ENCODE measurements at places on chromosomes 5 and 9. TPM values are rescaled to one million over a fixed set of nuclear protein-coding genes. Genes with fewer than 3 reads are reported as not detected.

Gene MOB3B
- 0.15 TPM for total RNA-seq

Gene SPATA31E1
- not detected for total RNA-seq

Gene FAM78A
- total RNA-seq: 0.71 TPM

Gene CDH6
- 5.8 TPM for total RNA-seq

Gene PTGES
- 1.0 TPM for total RNA-seq

Gene NKD2
- total RNA-seq: 0.17 TPM

GRCh38 chr5:124372457-124372856, 374.0 kb downstream of the ZNF608 start:
- no peak for DNase-seq

DNA sequence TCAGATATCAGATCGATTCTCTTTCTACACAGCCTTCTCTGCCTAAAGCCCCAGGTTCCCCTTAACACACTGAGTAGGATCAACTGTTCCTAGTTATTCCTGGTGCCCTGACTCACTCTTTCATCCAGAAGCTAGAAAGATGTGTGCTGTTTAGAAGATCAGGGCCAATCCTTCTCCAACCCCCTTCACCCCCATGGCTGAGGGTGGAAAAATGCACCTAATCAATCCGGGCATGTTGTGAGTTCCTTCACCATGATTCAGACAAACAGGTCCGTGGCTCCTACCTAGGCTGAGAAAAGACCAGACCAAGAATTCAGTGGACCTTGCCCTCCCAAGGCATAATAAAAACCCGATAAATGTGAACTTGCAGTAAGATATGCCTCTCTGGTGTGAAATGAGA, 85.4 kb upstream of the EQTN start:
- no peak for DNase-seq

DNA sequence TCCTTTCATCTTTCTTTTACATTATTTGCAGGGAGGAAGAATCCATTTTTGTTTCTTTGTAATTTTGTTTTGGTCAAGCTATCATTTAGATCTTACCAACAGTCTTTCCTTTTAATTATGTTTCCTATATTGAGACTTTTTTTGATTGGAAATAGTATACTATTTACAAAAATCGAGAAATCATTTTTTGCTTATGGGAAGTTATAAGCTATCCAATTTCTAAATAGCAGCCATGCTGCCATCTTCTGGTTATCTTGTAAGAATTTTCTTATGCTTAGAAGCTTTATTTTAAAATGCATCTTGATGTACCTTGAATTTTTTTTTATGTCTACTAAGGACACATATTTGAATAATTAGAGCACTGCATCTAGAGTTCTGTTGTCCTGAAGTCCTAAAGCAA, 821.2 kb downstream of the PTPRD start:
- DNase-seq: no peak

DNA sequence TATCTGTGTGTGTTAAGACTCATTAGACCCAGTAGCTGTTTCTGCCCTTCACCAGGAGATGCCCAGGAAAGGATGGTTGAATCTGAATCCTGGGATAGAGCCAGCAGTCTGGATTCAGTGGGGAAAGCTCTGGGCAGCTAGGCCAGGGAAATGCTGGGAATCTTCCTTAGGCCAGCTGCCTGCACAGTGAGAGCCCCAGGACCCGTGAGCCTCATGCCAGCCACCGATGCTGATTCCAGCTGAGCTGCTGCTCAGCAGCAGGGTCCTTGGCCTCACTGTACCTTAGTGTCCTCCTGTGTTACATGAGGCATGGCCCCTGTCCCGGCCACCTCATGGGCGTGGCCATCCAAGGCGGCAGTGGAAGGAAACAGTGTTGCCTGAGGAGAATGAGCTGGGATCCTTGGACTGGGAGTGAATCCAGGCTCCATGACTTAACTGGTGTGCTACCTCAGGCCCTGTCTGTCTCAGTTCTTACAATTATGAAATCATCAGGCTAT, 87.1 kb downstream of the AMBP start:
- peak; percentile 48 for DNase-seq

- peak; percentile 85 for DNase-seq
These were observed 126.5 kb downstream of the MYO10 start for GRCh38 chr5:16809395-16810207.

DNA sequence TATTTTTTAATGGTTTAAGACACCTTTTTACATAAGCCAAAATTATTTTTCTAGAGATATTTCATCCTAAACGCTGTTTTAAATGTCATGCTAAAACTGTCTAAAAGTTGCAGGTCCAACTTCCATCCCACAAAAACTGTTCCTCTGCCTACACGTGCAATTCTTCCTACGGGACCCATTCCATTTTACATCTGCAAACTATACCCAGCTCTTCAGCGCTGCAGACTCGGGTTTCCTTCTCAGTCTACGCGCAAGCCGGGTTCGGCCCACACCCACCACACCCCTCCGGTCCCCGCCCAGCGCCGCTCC, 8.7 kb downstream of the RANBP6 start:
- no peak for DNase-seq

DNA sequence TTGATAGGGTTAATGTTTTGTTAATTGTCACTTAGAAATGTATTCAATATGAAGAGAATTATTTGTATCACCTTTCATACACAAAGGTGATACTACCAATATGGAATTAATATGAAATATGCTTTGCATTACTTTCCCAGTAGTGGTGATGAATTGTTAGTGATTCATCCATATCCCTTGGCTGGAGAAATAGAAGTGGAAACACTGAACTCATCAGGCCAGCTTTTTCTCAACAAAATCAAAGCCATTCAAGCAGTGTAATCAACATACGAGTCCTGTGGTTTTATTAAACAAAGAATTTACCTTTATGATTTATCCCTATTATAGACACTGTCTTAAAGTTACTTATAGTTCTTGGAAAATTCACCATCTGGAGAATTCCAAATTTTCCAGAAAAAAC, 264.0 kb upstream of the MEF2C start:
- DNase-seq: no peak

GRCh38 chr9:36609306-36609705, 36.6 kb downstream of the MELK start:
- DNase-seq: no peak

- DNase-seq: no peak
These were observed 61.1 kb upstream of the UNC5A start for GRCh38 chr5:176748967-176749935.

DNA sequence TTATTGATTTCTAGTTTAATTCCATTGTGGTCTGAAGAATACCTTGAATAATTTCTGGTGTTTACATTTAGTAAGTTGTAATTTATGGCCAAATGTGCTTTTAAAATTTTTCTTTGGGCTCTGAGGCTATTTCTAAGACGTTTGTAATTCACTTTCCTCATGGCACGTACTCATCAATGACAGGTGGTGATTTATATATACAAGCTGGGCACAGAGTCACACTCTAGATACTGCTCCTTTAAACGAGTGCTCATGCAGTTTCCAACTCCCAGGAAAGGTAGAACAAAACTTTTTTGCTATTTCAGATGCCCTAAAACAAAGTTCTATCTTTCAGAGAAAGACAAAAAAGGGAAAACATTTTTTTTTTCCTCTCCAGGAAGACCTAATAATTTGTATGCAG, 146.9 kb downstream of the AUH start:
- peak; percentile 28 for DNase-seq

GRCh38 chr9:12722131-12722530, 28.9 kb downstream of the TYRP1 start:
- DNase-seq: no peak

- DNase-seq: no peak
These were observed 9.6 kb downstream of the TRIP13 start for GRCh38 chr5:902129-902916.

DNA sequence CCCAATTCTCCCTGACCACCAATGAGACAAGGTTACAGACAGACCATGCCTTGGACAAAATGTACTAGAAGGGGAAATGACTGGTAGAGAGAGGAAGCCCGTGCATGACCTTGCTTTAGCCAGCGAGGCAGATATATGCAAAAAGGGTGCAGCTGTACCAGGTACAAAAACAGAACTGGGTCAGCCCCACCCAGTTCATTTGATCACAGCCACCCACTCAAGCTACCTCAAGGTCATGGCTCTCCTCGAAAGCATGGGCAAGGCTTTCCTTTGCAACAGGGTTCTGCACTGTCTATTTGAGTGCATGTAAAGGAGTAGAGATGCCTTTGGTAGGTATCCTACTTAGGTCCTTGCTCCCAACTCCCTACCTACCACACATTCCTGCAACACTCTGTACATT, 33.3 kb downstream of the TLE1 start:
- no peak for DNase-seq

- no peak for DNase-seq
These were observed 24.4 kb upstream of the ANXA6 start for GRCh38 chr5:151181818-151182523.

DNA sequence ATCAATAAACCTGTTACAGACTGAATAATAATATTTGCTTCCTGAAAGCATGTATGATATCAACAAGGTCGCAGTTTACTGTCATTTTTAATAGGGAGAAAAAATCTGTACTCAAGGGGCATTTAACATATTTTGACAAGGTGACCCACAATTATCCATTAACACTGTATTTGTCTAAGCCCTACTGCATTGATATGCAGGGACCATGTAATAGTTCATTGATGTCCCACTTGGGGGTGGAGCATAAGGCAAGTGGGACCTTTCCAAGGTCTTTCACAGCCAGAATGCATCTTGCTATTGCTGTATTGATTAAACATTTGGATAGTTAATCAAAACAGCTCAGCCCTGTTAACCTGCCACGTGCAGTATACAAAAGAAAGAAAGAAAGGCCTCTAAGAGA, 502.0 kb downstream of the NR2F1-AS1 start:
- no peak for DNase-seq

GRCh38 chr9:38092200-38092524, 23.1 kb upstream of the SHB start:
- no peak for DNase-seq

DNA sequence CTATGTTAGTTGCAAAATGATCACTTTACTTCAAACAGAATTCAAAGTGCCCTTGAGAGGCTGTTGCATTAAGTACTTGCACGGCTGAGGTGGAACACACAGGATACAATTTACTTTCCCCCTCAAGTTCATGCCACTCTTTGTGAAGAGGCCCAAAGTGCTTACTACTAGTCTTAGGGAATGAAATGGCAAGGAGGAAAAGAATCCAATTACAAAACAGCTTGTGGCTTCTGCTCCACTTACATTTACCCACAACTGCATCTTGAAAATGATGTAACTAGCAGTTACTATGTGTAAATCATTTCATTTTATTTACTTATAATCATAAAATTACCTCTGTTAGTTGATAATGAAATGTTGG, 14.6 kb downstream of the FOXD1 start:
- DNase-seq: no peak

Measured in M059J (cell line).